T follicular helper cell (primary cell): ENCODE measurements at places on chromosomes 13 and 19.

GRCh38 chr19:15576526-15577156 lies 38.4 kb upstream of the CYP4F8 start:
- DNase-seq: no peak

DNA sequence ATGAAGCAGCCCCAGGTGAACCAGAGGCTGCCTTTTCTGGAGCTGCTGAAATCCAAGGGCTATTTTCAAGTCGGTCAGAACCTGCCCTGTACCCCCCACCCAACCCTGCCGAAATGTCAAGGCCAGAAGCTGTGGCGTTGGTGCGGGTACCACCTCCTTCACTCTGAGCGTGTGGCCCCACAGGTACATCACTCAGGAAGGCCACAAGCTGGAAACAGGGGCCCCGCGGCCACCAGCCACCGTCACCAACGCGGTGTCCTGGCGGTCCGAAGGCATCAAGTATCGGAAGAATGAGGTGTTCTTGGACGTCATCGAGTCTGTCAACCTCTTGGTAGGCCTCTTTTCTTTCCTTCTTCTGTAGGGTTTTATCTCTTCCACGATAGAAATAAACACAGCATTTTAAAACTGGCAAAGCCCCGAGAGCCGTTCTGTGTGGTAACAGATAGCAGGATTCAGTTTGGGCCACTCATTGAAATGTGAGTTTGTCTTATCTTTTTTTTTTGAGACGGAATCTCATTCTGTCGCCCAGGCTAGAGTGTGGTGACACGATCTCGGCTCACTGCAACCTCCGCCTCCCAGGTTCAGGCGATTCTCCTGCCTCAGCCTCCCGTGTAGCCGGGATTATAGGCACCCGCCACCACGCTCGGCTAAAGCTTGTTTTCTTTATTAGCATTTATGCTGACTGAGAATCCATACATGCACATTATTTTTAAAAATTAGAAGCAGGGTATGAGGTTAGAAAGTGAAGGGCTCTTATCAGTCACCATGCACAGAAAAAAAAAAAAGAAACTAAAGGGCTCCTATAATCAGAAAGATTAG lies 11.3 kb downstream of the AP1M1 start:
- DNase-seq: no peak

- no peak for DNase-seq
Measured at GRCh38 chr19:19157808-19158207, 12.3 kb downstream of the MEF2B start.

GRCh38 chr13:42354241-42355091 lies 82.5 kb downstream of the AKAP11 start:
- peak; percentile 10 for DNase-seq

DNA sequence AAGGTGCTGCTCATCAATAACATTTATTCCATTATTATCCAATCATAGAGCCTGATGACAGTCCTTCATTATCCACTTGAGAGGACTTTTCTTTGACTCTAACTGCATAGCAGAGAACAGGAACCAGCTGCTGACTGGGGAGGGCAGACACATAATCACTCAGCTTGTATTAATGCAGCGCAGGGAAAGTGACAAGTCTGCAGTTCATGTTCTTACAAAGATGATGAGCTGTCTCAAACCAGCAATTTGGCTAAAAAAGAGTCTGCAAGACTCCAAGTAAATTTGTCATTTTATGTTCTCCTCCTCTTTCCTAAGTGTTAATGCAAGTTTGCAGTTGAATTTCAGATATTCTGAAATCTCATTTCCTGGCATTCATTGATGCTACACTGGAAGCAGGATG lies 40.0 kb upstream of the CBY2 start:
- DNase-seq: no peak
